ENCODE measurements at places on chromosomes 2 and 18.

GRCh38 chr2:206062724-206063123 is 23.2 kb downstream of the INO80D start:
- DNase-seq, result no peak

- DNase-seq, result no peak
Measured at GRCh38 chr2:11118761-11119160, 36.5 kb upstream of the SLC66A3 start.

DNA sequence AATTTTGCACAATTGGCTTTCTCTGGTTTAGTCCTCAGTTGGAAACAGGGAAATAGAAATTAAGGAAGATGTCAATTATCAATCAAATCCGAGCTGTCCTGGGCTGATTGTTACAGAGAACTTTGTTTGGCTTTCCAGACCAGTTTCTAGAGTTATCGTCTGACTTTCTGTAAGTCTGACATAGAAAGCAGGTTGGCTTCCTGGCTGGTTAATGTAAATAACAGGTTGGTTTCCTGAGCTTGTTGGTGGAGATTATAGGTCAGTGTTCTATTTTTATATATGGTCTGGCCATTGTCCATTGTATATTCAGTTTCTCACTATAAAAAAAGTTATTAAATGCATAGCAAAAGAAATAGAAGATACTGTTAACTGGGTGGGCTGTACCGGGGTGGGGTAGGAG is 204.8 kb downstream of the MBD2 start:
- no peak for DNase-seq

- DNase-seq, result no peak
Measured at GRCh38 chr2:157748371-157749142, 119.9 kb upstream of the ACVR1C start.

DNA sequence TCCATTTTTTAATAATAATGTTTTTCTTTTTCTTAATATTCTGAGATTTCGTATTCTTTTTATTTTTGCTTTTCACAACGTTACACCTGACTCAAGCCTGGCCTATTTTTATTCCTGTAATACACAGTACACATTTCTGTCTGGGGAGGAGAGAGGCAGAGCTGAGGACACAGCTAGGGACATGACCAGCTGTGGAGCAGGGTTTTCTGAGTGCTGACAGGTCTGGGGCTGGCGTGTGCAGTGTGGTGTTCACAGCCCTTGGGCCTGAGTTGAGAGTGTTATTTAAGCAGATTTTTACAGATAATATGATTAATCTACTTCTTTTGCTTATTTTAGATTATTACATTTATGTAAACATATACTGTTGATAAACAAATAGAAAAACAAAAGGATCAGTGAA is 55.9 kb downstream of the ZAP70 start:
- DNase-seq, result no peak

DNA sequence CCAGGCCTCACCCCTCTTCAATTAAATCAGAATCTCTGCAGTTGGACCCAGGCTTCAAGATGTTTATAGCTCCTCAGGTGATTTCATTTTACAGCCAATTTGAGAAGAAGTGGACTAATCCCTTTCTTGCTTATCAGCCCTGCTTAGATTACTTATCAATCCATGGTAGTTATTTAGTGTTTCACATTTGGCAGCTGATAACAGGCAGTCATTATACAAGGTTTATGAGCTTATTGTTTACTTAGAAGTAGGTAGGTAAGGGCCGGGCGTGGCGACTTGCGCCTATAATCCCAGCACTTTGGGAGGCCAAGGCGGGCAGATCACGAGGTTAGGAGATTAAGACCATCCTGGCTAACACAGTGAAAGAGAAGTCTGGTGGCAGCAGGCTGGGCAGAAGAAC is 237.5 kb downstream of the CTNNA2 start:
- DNase-seq, result no peak

- no peak for DNase-seq
Measured at GRCh38 chr2:23286031-23286757, 98.8 kb upstream of the KLHL29 start.

DNA sequence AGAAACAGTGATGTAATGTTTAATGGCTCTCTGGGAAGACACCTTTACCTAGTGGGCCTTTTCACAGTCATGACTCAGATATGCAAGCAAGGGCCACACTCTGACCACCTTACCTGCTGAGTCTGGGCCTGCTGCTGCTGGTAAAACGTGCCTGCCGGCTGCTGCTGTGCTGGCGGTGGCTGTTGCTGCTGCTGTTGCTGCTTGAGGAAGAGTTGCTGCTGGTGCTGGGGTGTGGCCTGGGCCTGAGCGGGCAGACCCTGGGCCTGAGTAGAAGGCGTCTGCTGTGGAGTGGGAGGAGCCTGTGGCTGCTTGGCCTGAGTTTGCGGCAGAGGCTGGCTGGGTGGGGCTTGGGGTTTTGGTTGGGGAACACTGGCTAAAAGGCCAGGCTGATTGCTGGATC is 81.6 kb upstream of the NFU1 start:
- no peak for DNase-seq

DNA sequence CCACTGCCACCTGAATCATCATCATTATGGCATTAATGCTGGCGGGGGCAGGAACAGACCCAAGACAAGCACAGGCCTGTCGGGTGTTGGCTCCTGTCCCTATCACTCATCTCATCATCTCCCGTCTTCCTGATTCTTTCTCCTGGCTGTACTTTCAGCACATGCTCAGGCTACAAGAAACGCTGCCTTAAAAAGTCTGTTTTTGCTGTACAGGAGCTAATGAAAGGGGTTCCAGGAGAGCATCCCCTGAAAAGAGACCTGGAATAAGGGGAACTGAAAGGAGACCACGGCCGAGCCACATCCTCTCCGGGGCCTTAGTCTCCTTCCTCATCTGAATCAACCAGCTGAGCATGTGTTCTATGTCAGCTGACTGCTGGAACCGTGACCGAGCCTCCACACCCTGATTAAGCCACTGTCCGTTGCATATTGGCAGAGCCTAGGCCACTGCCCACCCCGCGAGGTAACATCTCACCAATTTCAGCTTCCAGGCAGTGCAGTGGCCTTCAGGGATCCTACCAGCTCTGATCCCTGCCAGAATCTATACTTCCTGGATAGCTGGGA is 62.6 kb downstream of the DNMT3A start:
- no peak for DNase-seq

GRCh38 chr2:240981871-240982800 is 16.3 kb upstream of the SNED1 start:
- no peak for DNase-seq

DNA sequence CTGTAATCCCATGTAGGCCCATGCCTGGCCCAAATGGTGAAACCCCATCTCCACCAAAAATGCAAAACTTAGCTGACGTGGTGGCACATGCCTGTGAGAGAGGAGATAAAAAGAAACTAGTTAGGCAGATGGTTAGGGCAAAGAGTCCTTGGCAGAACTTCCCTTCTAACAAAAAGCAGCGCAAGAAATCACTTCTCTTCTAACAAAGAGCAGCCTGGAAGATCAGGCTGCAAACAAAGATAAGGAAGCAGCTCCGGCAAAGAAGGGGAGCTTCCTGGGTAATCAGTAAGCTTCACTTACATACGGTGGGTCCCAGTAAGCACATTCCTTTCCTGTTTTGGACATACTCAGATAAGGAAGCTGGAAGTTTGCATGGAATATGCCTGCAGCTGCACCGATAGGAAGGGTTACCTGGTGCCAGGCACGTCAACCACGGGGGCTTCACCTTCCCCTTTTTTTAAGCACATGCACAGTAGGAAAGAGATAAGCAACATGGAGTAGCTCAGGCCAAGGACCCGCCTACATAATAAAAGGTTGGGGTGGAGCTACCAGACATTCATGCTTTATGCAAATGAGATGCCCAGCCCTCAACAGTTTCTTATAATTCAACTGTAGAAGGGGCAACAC is 61.0 kb upstream of the SLC25A52 start:
- no peak for DNase-seq

DNA sequence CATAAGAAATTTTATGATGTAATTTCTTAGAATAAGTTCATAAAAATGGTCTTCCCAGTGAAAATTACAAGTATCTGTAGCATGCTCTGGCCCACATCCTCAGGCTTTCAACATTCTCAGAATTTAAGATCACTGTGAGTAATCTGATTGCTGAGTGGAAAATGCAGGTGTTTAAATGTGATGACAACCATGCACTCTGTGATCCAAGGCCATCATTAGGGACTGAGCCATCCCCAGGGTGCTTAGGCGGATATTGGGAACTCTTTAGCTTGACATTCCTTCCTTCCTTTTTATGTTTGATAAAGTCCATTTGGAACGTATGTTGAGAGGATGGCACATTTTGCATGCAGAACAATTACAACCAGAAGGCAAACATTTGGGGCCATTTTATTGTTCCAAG is 95.5 kb downstream of the ARL4C start:
- DNase-seq, result no peak

DNA sequence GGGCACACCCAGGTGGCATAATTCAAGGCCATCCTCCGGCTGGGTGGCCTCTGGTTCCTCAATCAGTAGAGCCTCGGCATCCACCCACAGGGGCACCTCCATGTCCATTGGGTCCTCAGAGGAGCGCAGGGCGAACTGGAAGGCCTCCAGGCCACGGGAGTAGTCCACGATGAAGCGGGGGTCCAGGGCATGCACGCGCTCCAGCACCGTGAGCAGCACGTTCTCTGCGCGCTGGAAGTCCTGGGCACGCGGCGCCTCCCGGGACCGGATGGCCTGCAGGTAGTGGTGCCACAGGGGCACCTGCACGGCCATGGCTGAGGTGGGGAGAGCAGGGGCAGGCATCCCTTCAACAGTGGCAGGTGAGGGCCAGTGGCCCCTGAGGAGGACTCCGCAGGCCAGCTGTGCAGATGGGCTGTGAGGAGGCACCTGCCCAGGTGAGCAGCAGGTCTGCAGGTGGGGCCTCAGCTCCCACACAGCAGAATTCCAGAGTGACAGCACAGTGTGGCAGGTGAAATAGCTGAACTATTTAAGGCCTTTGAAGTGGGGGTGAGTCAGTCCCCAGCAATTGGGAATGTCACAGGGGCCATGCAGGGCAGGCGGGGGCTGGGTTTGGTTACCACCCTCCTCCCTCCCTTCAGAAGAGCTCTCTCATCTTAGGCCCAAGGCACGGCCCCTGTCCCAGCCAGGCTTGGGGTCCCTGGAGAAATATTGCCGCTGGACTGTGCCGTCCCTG is at the start of gene MAB21L4:
TSS of gene MAB21L4 (minus strand) at position 501 of the 733 bp plus-strand sequence. CDS start at position 342, 159 bp downstream.
- no peak for DNase-seq

DNA sequence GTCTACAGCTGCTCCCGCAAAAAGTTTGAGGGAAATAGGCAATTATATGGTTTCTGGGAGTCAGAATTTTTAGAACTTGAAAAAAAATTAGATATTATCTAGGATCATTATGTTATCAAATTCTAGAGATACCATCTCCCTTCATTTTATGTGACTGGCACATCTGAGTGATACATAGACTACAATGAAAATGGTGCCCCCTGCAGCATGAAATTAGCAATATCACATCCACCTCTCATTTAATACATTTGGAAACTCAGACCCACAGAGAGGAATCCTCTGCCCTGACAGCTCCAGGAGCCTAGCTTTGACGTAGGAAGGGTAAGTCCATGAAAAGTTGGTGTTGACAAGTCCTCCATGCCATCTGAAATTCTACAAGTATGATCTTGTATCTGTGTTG is 381.6 kb downstream of the SUCLG1 start:
- no peak for DNase-seq

- no peak for DNase-seq
Measured at GRCh38 chr2:236663287-236664101, 93.9 kb downstream of the ACKR3 start.

- no peak for DNase-seq
Measured at GRCh38 chr2:43480874-43481273, 115.0 kb downstream of the THADA start.

DNA sequence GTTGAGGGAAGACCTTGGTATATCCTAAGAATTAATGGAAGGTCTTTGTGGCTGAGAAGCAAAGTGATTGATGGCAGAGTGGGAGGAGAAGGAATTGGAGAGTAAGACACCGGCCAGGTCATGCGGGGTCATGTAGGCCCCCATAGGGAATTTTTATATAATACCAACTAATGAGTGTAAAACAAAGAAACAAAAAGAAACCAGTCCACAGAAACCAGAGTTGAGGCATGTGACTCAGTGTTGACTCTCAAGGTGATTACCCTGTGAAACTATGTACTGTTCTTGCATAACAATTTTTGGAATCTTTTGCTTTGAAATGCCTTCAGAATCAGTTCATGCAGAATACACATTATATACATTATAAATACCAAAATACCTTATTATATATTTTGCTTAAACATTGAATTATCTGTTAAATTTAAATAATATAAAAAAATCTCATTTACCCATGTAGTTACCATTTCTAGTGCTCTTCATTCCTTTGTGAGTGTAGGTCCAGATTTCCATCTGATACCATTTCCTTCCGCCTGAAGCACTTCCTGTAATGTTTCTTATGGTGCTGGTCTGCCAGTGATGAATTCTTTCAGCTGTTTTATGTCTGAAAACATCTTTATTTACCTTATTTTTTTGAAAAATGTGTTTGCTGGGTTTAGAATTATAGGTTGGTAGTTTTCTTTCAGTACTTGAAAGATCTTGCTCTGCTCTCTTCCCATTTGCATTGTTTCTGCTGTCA is 8.6 kb downstream of the CLIP4 start:
- no peak for DNase-seq

DNA sequence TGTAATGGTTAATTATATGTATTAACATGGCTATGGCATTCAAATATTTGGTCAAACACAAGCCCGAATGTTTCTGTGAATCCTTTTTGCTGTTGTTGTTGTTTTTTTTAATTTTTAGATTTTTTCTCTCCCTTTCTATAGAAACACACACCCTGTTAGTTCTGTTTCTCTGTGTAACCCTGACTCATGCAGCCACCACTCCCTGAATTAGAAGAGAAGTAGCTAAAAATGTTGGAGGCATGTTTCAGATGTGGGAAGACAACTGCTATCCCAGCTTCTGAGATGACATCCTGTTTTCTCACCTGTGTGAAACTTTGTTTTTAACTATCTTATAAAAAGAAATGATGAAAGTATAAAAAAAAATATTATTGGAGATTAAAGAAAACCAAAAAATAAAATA is 219.6 kb upstream of the RGPD4 start:
- no peak for DNase-seq

- DNase-seq, result peak; percentile 23
Measured at GRCh38 chr2:767440-767839, 90.2 kb upstream of the TMEM18 start.

GRCh38 chr2:75182606-75183005 is 16.7 kb downstream of the TACR1 start:
- no peak for DNase-seq

DNA sequence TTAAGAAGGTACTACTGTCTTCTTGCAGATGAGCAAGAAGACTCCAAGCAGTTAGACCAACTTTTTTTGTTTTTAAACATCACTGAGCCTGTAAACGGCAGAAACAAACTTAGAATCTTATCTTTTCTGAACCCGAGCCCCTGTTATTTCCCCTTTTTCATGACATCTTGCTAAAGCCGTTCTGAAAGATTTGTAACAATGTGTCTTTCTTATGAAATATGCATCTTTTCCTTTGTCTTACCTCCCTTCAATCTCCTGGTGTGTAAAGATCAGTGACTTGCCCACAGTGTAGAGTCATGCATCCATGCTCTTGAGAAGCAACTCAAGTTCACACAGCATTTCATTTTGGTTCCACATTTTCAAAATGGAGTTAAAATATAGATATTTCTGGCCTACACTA is 288.8 kb upstream of the CELF4 start:
- DNase-seq, result no peak

- DNase-seq, result no peak
Measured at GRCh38 chr2:186098821-186099220, 360.2 kb downstream of the FSIP2 start.

- no peak for DNase-seq
Measured at GRCh38 chr2:178787934-178788333, 19.3 kb downstream of the TTN start.

GRCh38 chr2:71669628-71670429 is 216.5 kb downstream of the DYSF start:
- DNase-seq, result no peak

GRCh38 chr2:176166272-176166671 is 9.2 kb downstream of the HOXD3 start:
- DNase-seq, result no peak
